ENCODE measurements at places on chromosomes 2 and 18.

GRCh38 chr18:63409301-63409700, 13.0 kb downstream of the VPS4B start:
- DNase-seq: peak; percentile 38

GRCh38 chr2:24711865-24712264, 81.3 kb downstream of the PTRHD1 start:
- DNase-seq: no peak

DNA sequence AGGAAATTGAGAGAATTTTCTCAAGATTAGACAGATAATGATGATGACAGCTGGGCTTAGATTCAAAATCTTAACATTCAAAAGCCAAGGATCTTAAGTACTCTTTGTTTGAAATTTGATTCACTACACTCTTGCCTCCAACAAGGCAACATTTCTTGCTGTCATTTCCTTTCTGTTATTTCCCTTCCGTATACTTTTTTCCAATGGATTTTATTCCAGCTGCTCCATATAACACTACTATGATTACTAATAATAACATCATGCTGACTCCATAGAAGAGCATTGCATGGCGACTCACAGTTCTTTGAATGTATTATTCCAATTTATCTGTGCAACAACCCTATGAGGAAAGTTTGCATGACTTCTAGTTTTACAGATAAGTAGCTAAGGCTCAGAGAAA, 33.9 kb upstream of the CCDC102B start:
- peak; percentile 19 for DNase-seq

- no peak for DNase-seq
Measured at GRCh38 chr18:38402509-38402908, 836.9 kb upstream of the CELF4 start.

DNA sequence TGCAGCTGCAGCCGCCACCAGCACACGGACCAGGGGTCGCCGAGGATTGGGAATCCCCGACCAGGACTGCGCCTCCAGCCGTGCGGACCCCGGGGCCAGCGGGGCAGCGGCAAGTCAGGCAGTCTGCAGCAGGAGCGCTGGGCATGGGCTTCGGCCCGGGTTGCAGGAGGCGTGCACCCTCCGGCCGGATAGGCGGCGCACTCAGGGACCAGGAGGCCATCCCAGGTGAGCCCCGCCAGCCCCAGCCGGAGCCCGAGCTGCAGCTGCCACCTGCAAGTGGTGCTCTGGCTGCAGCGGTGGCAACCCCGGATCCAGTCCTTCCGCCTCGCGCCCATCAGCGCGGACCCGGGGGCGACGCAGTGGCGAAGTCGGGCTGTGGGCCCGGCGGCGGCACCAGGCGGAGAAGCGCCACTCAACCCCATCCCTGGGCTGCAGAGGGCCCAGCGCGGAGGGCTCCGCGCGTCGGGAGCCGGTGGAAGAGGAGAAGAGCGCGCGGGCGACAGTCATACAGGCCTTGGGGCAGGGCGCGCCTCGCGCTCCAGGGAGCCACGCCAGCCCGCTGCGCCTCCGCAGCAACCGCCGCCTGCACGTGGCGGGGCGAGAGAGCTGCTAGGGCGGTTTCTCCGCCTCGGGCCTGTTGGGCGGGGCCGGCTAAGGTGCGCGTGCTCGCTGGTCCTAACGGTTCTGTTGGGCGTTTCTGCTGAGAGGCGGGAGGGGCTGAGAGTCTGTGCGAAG, 73.8 kb downstream of the RPIA start:
- peak; percentile 10 for DNase-seq

GRCh38 chr2:200406379-200406778, 99.9 kb downstream of the SPATS2L start:
- no peak for DNase-seq

DNA sequence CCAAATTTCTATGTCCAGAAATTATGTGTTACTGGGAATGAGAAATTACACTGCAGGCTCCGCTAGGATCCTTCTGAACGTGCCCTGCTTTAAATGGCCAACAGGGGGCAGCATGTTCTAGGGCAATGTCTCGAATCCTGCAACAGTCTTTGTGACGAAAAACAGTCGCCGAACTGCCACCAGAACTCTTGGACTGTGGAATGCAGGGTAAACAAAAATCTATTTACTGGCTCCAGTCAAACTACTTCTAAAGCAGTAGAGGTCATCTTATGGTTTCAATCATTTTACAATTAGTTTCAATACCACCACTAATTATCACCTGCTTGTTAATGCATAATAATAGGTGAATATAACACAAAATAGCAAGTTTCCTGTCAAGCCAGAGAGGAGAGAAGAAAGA, 9.8 kb upstream of the ZNF397 start:
- peak; percentile 69 for DNase-seq

DNA sequence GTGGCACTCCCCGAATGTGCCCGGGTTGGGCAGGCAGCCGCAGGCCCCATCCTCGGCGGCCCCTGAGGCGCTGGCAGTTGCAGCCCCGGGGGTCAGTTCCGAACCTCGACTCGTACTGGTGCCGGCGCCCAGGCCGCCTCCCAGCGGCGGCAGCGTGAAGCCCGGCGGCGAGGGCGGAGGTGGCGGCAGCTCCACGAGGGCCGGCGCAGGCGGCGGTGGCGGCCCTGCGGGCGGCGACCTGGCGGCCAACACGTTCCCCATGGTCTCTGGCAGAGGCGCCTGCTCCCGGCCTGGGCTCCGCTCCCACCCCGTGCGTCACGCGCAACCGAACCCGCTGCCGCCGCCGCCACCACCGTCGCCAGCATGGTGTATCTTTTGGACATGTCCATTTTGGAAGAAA, 196.3 kb downstream of the CCDC74A start:
- DNase-seq: no peak

- DNase-seq: no peak
Measured at GRCh38 chr18:30491815-30492551, 550.6 kb downstream of the DSC3 start.

- DNase-seq: no peak
Measured at GRCh38 chr2:149160701-149161217, 122.3 kb downstream of the LYPD6B start.

DNA sequence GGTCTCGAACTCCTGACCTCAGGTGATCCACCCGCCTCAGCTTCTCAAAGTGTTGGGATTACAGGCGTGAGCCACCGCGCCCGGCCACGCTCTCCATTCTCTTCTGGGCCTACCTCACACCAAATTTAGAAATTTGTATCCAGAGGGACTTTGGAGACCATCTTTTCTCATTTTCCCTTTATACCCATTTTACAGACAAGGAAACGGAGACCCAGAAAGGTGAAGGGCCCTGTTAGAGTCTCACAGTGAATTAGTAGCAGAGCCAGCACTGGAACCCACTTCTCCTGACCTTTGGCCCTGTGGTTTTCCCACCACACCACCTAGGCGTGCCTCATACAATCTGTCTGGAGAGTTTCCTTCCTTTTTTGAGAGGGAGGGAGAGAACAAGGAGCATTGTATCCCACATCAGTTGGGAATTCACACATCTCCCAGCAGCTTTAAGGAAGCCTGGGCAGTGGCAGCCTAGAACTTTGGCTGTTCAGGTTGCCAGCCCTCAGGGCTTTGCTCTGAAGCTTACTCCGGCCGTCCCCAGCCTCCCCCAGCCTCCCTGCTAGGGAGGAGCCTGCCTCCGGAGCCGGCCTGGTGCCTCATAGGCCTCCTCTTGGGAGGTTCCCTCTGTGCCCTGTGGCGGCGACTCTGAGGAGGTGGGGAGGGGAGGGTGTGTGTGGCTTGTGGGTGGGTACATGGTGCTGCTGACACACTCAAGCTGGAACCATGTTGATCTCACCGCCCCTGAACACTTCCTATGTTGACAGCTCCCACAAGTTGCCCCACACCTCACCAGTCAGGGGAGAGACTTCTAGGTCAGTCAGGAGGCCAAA, 13.8 kb downstream of the FOSL2 start:
- DNase-seq: peak; percentile 58

DNA sequence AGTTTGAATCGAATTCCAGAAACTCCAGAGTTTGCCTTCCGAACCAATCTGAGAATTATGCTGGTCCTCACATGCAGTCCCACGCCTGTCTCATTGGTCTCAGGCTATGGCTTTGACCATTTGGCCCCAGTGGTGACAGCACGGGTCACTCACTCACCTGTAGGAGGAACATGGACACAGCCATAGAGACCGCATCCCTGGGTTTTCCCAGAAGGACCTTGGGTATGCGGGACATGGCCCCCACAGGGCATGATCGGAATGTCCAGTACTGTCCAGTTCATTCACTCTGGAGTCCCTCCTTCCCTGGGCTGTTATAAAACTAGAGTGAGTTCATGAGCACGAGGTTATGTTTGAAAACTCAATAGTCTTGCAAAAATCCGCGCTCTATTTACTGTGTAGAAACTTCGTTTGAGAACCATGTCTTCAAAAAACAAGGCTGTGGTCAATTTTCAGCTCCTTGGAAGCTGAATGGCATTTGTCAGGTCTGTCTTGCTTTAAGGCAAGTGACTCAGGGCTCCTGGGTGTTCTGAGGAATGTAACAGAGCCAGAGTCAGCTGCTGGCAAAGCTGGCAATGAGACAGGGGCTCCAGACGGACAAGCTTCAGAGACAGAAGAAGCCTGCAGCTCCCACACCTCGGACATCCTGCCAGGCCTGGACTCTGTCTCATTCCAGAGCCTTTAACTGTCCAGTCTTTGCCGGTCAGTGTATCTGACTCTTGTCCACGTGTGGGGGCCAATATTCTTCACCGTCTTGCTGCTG, 86.7 kb upstream of the TMEM18 start:
- no peak for DNase-seq

GRCh38 chr2:121898483-121898882, 143.0 kb downstream of the TSN start:
- peak; percentile 18 for DNase-seq

GRCh38 chr2:146363731-146364130, 1481.1 kb upstream of the ACVR2A start:
- DNase-seq: no peak

DNA sequence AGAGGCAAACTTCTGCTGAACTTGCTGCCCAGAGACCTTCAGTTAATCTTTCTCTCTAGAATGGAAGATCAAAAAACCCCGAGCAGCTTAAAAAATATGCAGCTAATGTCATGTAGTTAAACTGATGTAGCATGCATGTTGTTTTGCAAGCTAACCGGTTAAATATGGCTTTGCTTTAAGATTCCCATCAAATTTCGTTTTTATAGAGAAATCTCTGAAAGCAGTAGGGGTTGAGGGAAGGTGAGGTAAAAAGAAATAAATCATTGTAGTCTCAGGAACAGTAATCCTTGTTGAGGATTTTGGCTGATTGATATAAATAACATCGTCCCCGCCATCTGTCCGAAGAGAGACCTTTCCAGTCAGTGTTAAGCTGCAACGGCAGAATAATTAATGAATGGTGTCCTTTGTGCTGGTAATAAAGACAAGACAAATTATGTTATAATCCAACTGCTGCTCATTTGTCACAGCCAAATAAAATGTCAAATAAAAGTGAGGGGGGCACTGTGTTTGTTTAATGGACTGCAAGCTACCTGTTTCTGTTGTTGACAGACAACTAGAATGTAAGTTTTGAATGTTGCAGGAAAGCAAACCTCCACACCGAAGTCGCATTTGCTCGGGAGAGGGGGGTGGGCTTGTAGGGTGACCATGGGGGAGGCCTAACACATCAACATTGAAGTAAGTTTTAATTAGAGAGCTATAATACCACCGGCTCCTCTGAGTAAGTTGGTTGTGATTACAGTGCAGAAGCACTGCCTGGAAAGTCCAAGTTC, 555.5 kb downstream of the ARHGAP15 start:
- no peak for DNase-seq

- no peak for DNase-seq
Measured at GRCh38 chr2:210895132-210895531, 338.7 kb downstream of the CPS1 start.

GRCh38 chr18:37502036-37502435, 63.6 kb downstream of the CELF4 start:
- no peak for DNase-seq
